Stimulated activated CD8-positive, alpha-beta memory T cell treated with anti-CD3 and anti-CD28 coated beads, Interleukin-7, amount 100 ng/mL, for 1 hour (primary cell): ENCODE measurements at places on chromosomes 2 and 18.

DNA sequence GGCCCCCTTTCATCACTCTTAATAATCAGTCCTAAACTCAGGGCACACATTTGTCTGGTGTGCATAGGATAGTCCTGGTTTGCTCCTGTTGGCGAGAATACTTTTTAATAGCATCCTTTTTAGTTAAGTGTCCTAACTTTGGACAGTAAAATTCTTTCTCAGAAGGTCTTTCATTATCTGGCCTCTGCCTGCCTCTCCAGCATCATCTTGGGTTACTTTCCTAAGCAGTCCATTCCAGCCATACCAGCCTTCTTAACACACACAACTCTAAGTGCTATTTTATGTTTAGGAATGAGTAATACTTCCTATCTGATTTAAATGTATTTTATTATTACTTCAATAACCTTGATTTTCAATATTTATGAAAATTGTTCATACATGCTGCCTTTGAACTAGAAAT lies 151.0 kb downstream of the ACOXL start:
- no peak for DNase-seq

DNA sequence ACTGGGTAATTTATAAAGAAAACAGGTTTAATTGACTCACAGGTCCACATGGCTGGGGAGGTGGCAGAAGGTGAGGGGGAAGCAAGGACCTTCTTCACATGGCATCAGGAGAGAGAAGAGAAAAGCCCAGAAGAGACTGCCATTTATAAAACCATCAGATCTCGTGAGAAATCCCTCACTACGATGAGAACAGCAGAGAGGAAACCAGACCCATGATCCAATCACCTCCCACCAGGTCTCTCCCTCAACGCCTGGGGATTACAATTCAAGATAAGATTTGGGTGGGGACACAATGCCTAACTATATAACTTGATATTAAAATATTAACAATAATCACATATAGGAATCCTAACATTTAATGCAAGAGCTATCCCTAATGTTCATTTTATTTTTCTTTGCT lies 31.8 kb downstream of the MEMO1 start:
- no peak for DNase-seq

GRCh38 chr2:111157071-111157661 lies 36.5 kb downstream of the BCL2L11 start:
- DNase-seq: no peak

- no peak for DNase-seq
Measured at GRCh38 chr2:120883607-120884440, 148.2 kb downstream of the GLI2 start.

DNA sequence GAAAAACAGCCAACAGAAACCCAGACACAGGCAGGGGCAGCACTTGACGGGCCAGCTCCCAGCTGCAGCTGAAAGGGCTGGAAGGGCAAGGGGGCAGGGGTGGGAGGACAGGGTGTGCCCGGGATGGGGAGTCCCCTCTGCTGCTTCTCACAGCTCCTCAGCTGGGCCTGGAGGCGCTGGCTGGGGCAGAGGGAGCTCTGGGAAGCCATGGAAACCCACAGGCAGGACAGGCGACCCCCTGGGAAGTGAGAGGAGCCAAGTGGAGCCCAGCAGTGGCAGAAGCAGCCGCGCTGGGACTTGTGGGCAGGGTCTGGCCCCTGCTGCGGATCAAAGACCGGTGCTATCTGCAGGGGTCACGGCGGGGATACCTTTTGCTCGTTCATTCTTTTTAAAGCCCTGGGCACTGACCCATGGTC lies 20.7 kb downstream of the OTOF start:
- no peak for DNase-seq

DNA sequence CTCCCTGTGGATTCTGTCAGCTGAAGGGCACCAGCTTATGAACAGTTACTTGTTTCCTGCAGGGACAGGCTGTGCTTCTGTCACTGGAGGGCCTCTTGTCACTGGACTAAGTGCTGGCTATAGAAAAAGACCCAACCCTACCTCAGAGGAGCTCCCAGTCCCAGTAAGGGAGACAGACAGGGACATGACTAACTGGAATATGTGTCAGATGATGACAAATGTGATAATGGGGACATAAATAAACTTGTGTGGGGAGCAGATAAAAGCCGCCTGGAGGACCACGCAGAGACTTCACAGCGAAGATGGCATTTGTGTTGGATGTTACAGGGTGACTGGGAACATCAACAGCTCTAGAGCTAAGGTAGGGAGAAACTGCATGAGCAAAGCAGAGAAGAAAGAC lies 95.0 kb downstream of the MAPRE2 start:
- no peak for DNase-seq

GRCh38 chr18:46070815-46071652 lies 1.0 kb downstream of the PSTPIP2 start:
- no peak for DNase-seq

- DNase-seq: no peak
Measured at GRCh38 chr18:73409242-73409641, 541.5 kb upstream of the NETO1 start.

DNA sequence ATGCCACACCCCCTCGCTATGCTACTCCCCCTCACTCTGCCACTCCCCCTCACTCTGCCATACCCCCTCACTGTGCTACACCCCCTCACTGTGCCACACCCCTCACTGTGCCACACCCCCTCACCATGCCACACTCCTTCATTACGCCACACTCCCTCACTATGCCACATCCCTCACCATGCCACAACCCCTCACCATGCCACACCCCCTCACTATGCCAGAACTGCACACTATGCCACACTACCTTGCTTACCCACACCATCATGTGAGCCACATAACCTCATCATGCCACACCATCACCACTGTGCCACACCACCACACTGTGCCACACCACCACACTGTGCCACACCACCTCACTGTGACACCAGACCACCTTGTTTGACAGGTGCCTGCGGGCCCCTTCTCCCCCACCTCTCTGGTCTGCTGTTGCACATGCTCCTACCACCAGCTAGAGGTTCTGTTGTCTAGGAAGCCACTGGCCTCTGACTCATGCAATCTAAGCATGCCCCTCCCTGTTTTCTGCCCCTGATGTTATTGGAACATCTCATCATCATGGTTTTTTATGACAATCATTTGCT lies 22.0 kb downstream of the MARCHF4 start:
- DNase-seq: no peak

DNA sequence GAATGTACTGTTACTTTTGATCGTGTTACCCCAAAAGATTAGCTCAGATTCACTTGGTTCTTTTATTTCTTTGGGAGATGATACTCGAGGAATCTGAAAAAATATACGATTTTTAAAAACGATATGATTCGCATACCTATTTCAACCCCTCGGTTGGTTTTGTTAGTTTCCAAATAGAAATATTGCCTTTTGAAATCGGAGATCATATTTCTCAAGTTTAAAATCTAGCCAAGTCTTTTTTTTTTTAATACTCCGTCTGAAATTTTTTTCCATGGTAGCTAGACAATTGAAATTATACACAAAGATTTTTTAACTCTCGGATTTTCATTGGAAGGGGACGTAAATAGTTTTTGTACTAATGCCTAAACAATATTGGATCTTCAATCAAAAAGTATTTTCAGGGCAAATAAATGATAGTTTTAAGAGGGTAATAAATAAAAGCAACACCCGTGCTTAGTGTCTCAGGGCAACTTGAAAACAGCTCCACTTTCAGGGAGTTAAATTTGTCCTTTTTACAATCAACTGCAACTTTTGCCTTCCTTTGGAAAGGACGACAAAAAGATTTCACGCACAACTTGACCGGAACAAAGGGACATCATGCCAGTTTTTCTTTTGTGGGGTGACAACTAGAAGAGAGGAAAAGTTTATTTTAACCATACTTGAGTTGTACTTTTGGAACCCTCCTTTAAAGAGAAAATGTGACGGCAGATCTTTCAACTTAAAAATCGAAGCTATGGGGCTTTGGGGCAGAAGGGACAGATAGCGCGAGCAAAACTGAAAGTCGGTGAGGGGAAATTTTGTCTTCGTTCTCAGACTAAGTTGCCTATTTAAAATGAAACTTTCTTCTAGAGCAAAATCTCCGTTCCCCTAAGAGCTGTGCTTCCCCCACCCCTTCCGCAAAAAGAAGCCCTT lies 5.8 kb upstream of the ONECUT2 start:
- DNase-seq: no peak

DNA sequence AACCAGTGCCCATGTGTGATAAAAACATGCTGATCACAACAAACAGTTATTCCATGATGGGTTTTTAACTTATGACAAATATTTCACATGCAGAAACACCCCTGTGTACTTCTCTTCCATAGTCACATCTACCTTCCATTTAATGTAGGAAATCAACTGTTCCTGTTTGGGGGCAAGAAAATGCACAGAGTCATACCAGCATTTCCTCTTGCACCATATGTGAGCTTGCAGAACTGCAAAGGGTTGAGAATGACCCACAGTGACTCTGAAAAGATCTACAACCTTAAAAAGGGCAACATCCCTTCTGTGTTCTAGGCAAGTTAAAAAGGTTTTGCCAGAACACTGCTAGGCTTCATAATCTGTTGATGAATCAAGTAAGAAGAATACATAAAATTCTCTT lies 9.9 kb downstream of the BMP10 start:
- DNase-seq: no peak

- DNase-seq: no peak
Measured at GRCh38 chr2:63432373-63432772, 155.9 kb downstream of the WDPCP start.

GRCh38 chr2:150410809-150411208 lies 76.7 kb downstream of the RND3 start:
- DNase-seq: no peak

GRCh38 chr2:65430603-65431420 lies 1.6 kb downstream of the SPRED2 start:
- DNase-seq: no peak

DNA sequence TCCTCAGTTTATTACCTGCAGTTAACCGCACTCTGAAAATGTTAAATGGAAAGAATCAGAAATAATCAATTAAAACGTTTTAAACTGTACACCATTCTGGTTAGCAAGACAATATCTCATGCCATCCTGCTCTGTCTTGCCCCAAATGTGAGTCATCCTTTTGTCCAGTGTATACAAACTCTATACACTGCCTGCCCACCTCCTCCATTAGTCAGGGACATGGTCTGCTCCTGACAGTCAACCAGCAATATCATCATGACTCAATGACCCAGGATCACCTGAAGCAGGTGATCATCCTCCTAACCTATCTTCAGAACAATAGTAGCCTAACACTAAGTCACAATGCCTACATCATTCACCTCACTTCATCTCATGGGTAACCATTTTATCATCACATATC lies 214.7 kb downstream of the KCNH7 start:
- no peak for DNase-seq

GRCh38 chr2:129466389-129466788 lies 513.1 kb upstream of the RAB6C start:
- no peak for DNase-seq

DNA sequence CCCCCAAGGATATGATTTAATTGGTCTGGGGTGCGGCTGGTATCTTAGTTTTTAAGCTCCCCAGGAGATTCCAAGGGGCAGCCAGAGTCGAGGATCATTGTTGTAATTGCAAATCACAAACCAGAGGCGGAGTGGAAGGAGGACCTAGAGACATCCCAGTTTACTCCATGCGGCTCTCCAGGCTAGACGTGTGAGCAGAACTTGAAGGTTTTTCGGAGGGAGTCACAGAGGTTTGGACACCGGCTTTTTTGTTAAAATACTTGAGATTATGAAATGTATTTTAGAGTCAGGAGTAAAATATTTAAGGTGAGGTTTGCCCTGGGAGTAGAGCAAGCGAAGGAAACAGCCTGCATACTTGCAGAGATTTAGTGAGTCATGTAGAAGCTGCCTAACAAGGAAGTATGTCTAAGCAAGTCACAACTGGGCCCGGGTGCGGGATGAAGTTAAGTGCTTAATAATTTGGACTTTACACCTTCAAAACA lies 39.5 kb downstream of the TGOLN2 start:
- no peak for DNase-seq

GRCh38 chr18:50465211-50466153 lies 90.6 kb downstream of the SKA1 start:
- DNase-seq: no peak

DNA sequence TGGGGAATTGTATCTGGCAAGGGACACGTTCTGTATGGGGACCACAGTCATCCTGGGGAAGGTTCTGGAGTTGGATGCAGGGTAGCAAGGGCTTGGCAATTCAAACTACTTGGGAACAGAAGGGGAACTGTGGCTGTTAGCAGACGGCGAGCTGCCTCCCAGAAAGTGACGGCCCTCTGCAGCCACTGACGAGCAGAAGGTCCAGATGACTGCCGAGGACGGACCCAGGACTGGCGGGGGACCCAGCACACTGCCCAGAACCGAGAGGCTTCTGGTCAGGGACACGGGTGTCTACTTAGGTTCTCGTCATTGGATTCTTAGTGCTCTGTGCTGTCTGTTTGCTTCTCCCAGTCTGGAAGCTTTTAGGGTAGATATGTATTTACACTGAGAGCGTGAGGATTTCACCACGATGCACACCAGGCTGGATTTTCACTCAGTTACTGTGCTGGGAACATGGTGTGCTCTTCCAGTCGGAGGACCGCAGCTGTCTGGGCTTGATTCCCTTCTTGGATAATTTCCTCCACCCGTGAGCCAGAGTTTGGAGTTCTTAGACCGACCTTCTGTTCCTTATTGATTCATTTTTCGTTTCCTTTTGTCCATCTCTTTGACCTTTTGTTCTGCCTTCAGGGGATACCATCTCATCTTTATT lies 13.4 kb downstream of the GPR35 start:
- no peak for DNase-seq

DNA sequence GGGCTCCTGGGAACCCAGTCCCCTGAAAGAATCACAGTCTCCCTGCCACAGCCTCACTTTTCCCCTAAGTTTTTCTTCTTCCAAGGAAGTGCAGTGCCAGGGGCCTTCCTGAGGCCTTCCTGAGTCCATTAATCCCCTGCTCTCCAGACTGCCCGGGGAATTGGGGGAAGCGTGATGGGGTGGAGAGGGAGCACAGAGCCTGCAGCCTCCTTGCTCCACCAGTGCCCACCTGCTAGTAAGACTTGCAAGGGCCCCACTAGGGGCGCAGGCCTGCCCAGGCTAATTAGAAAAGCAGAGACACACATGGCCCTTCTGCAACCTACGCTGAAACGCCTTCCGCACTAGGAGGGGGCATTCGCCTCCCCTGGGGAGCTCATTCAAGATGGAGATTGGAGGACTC lies 110.6 kb downstream of the MRO start:
- DNase-seq: no peak

DNA sequence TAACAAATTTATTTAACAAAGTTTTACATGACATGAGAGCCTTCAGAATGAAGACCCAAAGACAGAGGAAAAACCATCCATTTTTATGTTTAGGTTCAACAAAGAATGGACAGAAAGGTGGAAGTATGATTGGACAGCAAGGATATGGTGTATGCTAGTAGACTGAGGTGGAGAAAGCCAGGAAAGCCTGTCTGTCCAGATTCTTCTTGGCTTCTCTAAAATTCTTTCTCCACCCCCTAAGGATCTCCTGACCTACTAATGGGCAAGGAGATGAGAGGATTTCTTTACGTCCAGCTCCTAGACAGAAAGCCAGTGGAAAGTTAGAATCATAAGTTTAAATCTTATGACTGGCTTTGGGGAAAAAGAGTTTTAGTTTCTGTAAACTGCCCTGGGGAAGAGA lies 3.0 kb downstream of the ATIC start:
- no peak for DNase-seq
